ENCODE measurements at places on chromosomes 1 and 21. TPM values are rescaled to one million over a fixed set of nuclear protein-coding genes. Genes with fewer than 3 reads are reported as not detected.

The LINGO4 gene
- not detected for total RNA-seq

The DYNLT5 gene
- 4.2 TPM for total RNA-seq

The IL23R gene
- not detected for total RNA-seq

The RGS18 gene
- total RNA-seq: not detected

The TNFRSF18 gene
- not detected for total RNA-seq

The CNKSR1 gene
- total RNA-seq: 0.30 TPM

The ENSA gene
- 109 TPM for total RNA-seq

The TMCC2 gene
- 1.9 TPM for total RNA-seq

The NHLH1 gene
- total RNA-seq: not detected

The KANK4 gene
- total RNA-seq: not detected

The RO60 gene
- 142 TPM for total RNA-seq

The RYR2 gene
- total RNA-seq: not detected

The JAM2 gene
- 0.15 TPM for total RNA-seq

The LEPR gene
- 11.4 TPM for total RNA-seq

Measured in epithelial cell of umbilical artery (primary cell).